NCI-H187 (cell line): ENCODE measurements at places on chromosomes 13 and 19.

DNA sequence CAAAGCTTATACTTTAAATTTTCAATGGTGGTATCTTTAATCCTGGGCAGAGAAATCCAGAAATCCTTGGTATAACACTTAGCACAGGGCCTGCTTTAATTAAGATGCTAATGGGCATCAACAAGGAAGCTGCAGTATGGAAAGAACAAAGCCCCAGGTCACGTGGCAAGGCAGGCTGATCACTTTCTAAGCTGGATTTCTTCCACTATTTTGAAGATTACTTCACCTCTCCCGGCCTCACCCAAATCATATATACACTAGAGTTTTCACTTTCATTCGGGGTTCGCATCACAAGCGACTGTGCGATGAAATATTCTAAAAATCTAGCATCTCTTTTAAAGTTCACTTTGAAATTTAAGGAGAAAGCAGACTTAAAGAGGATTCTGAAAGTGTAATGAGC is 71.8 kb downstream of the STARD13 start:
- DNase-seq = no peak

DNA sequence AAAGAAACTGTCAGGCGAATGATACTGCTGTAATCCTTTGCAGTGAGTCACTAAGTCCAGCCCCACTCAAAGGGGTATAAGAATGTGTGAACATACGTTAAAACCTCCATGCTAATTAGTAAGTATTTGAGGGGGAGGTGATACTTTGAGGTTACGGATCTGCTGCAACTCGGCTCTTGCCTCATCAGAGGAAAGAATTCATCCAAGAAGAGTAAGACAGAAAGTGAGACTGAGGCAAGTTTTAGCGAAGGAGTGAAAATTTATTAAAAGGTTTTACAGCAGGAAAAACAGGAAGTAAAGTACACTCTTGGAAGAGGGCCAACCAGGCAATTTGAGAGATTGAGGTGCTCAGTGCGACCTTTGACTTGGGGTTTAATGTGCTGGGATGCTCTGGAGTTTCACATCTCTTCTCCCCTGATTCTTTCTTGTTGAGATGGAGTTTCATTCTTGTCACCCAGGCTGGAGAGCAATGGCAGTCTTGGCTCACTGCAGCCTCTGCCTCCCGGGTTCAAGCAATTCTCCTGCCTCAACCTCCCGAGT is 9.8 kb downstream of the CLEC4M start:
- DNase-seq = no peak

DNA sequence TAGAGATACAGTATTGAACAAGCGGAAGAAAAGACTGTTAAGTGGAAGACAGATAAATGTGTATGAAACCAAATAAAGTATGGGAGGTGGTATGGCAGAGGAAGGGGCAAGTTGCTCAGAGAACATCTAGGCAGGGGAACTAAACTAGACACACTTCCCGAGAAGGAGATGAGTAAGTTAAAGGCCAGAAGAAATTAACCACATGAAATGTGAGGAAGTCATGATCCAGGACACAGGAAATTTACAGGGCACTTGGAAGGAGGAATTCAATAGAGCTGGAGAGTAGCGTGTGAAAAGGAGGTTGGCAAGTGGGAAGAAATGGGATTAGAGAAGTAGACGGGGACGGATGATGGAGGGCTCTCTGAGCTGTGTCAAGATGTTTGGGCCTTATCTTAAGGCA is 208.8 kb downstream of the COG6 start:
- DNase-seq = no peak

DNA sequence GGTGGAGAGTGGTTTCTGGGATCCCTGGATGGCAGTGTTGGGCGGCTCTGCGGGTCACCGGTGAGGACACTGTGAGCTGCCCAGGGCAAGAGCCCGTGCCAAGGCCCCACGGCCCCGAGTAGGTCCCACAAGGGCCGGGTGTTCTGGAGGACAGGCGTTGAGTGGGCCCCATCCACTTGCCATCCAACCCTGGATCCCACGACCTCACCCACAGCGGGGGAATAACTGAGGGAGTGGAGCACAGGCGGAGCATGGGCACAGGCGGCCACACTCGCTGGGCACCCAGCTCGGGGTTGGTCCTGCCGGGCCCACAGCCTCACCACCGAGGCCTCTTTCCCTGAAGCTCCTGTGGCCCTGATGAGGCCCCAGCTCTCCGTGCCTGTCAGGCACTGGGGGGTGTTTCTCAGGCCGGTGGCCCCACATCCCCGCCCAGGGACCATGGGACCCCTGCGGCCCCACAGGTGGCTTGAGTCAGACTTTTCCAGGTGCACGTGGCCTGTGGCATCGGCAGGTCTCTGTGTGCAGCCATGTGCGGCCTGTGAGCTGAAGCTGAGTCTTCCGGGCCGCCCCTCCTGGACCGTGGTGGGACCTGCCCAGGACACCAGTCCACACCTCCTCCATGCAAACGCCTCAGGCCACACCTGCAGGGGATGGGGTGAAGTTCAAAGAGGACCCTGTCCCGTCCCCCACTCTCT is 16.6 kb downstream of the TMEM255B start:
- DNase-seq = no peak

DNA sequence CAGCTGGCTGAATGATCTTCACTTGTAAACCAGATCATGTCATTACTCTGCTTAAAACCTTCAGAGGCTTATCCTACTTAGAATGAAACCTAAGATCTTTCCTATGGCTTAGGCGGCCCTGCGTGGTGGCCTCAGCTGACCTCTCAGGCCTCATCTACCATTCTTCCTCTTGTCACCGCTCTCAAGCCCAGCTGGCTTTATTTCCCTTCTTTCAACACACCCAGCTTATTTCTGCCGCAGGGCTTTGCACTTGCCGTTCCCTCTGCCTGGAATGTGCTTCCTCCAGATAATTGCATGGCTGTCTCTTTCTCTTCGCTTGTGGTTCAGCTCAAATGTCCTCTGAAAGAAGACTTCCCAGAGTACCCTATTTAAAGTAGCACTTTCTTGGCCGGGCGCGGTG is 3.6 kb upstream of the ASF1B start:
- no peak for DNase-seq

GRCh38 chr19:39132344-39132969 is 6.9 kb downstream of the PAK4 start:
- DNase-seq = no peak

GRCh38 chr13:83272652-83273240 is 609.5 kb downstream of the SLITRK1 start:
- DNase-seq = no peak

- no peak for DNase-seq
Measured at GRCh38 chr19:10881403-10882107, 10.2 kb downstream of the CARM1 start.

DNA sequence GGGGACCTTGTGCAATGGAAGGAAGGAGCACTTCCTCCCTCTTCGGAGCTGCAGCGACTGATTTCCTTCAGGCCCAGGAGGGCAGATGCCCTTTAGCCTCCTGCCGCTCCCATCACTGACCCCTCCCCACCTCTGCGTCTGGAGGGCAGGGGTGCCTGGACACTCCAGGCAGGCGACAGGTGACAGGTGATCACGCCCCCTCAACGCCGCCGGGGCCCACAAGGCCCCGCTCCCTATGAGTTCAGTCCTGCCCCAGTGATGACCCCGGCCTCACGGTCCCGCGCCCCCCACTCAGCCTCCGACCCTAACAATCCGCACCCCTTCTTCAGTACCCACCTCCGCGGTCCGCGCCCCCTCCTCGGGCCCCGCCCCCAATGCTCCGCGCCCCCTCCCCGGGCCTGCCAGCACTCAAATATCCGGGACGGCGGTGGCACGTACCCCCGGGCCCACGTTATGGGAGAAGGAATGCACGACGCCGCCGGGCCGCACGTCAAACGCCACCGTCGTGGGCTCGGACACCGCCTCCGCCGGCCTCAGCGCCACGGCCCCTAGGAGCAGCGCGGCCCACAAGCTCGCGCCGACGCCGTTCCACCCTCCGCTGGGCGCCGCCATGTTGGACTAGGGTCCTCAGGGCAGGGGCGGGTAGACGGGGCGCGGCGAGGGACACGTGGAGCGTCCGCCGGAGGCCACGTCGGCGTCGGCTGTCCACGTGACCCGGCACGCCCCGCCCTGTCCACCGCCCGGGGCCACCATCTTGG is at the start of gene MYDGF:
TSS of gene MYDGF (minus strand) at position 620 of the 758 bp plus-strand sequence. CDS start at position 612, 8 bp downstream.
- peak; percentile 88 for DNase-seq

- DNase-seq = peak; percentile 34
Measured at GRCh38 chr13:50732712-50733111, 110.8 kb downstream of the DLEU7 start.

GRCh38 chr13:31073859-31074718 is 87.6 kb downstream of the HSPH1 start:
- DNase-seq = no peak

- DNase-seq = no peak
Measured at GRCh38 chr19:47507924-47508553, 6.8 kb downstream of the NAPA start.

GRCh38 chr19:14475251-14476073 is at the start of gene PTGER1:
Gene PTGER1 (minus strand): TSS chr19:14475354. CDS start chr19:14474320, 1,034 bp downstream.
- no peak for DNase-seq

- DNase-seq = no peak
Measured at GRCh38 chr19:3234800-3235199, 10.3 kb downstream of the CELF5 start.
